Ureter (tissue), 1 donor: ENCODE measurements at places on chromosomes 2 and 18. TPM values are rescaled to one million over a fixed set of nuclear protein-coding genes. Genes with fewer than 3 reads are reported as not detected.

Gene DLX2
- not detected for total RNA-seq

Gene ABCG8
- not detected for total RNA-seq

Gene RMDN2
- total RNA-seq: 10.7 TPM

Gene ITGB6
- total RNA-seq: 96.3 TPM

GRCh38 chr2:108189316-108189715 lies 50.5 kb upstream of the SULT1C3 start:
- DNase-seq: no peak

DNA sequence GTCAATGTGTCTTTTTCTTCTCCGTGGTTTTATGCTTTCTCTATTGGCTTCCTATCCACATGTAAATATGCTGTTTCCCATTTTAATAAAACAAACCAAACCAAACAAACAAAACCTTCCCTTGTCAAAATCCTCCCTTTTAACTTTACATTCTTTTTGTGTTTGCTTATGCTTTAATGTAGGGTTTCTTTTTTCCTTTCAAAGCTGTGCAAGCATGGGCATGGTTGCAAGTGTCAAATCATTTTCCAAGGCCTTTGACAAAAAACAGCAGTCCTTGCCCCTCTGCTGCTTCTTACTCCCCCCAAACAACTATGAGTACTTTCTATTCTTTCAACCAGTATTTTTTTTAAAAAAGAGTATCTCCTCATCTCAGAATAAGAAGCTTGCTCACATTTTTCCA lies 66.0 kb upstream of the ACYP2 start:
- DNase-seq: no peak

DNA sequence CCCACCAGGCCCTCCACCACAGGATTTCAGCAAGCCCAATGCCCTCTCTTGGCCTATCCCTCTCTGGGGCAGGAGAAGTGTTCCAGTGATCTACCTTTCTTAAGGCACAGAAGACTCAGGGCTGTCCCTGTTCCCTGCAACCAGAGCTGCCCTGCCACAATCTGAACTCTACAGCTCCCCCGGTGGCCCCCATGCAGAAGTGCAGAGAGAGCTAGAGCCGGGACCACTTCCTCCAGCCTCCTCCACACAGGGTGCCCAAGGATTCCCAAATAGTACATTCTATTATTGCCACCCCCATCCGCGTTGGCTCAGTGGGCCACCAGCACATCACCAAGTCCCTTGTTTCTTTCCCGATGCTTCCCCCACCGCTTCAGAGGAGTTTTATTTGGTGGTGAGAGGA lies 114.8 kb upstream of the PTPRM start:
- no peak for DNase-seq

DNA sequence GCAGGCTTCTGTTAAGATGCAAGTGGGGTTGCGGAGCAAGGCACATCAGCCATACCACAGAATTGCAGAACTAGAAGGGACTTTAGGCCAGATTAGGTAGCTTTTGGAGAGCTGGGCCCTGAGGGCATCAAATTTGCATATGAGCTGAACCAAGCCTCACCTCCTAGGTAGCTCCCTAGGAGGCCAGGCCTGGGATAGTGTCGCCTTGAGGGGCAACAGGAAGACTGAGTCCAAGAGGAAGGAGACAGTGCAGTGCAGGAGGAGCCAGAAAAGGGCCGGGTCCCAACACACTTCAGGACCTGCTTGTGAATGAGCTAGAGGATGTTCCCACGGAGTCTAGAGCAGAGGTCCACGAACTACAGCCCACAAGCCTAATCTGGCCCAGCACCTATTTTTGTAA lies 98.7 kb downstream of the MAPK4 start:
- no peak for DNase-seq

DNA sequence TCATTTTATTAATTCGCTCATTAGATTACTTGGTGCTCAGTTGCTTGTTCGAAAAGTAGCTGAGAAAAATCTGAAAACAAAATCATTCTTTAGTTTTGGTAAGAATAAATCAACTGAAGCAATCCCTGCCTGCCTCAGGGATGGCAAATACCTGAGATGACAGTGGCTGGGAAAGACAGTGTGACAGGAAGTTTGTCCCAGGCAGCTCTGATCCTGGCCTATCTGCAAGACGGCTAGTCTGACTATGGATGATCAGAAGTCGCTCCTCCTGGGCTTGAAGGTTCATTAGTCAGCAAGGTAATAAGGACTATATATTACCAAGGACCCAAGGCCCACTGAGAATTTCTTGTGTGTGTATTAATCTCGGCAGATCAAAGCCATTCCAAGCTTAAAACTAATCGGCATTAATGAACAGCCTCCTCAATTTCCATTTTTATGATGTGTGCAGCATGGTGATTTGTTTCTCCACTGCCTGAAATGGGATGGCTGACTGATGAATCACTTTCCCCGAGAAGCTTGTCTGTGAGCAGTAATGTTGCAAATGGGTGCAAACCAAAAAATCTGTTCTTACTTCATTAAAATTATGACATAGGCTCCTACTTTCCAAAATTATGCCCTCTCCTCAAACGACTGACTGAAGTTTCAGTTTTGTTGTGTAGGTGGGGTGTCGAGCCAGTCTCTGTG lies 199.9 kb downstream of the ACTR3 start:
- DNase-seq: no peak

GRCh38 chr2:217751192-217751591 lies 251.6 kb downstream of the TNS1 start:
- peak; percentile 28 for DNase-seq

DNA sequence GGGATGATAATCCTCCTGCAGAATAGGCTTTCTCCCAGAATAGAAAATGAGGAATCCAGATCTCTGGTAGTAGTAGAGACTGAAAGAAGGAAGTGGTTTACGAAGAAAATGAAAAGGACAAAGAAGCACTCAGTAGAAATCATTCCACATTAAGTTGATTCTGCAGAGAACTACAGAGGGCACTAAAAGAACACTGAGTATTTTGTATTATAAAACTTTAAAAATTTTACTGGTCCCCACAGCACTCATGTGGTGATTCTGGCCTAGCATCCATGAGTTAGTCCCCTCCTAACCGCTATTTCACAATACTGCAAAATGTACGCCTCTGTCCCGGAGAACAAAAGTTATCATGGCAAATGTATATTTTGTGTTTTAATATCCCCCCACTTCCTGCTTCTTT lies 42.9 kb upstream of the SLC35F5 start:
- no peak for DNase-seq

DNA sequence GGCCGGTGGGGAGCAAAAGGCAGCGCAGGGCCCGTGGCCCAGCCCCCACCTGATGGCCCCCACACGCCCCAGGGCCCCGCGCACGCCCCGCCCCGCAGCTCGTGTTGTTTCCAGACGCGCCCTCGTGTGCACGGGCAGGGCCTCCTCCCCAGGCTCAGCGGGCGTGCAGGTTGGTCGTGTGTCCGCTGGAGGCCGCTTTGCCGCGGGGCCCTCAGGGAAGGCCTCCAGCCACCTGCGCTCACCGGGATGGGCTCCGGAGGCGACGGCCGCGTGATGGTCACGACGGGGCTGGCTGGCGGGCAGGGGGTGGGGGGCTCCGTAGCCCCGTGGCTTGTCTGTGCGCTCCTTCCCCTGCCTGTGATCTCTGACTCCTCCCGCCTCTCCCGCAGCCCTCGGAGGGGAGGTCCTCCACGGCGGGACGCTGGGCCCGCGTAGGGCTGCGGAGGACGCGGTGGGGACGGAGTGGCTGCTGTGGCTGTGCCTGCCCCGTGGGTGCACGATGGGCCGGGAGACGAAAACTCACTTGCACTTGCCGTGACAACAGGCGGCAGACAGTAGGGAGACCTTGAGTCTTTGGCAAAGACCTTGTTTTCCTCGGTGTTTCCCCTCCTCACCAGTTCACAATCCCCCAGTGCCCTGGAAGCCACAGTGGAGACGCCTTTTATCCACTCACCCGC lies 67.1 kb downstream of the RTP5 start:
- no peak for DNase-seq

DNA sequence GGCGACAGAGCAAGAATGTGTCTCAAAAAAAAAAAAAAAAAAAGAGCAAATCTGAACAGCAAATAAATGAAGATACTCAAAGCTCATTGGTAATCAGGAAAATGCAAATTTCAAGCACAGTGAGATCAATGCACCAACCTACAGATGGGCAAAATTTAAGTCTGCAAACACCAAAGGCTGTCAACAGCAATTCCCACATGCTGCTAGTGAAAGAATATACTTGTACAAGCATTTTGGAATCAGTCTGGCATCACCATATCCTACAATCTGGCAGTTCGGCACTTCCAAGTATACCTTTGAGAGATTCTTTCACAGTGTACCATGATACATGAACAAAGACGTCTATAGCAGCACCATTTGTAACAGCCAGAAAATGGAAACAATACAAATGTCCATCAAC lies 4.1 kb downstream of the HDHD2 start:
- DNase-seq: no peak

- no peak for DNase-seq
Observed at GRCh38 chr2:231923951-231924888, 2.0 kb downstream of the NPPC start.

DNA sequence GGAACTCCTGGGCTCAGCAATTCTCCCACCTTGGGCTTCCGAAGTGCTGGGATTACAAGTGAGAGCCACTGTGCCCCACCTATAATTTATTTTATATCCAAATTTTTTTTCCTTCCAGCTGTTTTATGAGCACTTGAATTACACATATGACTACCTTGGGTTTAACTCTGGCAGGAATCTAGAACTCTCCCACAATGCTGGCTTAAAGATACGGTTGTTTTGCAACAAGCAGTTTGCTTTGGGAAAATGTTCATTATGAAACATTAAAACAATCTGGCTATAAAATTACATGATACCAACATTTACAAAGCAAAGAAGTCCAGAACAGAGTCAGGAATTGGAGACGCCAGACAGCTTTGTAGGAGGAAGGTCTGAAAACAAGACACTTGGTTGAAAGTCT lies 12.8 kb downstream of the CD302 start:
- DNase-seq: no peak

- no peak for DNase-seq
Observed at GRCh38 chr2:219521066-219521880, 7.0 kb downstream of the ASIC4 start.

- no peak for DNase-seq
Observed at GRCh38 chr18:48656582-48656981, 117.8 kb downstream of the CTIF start.
